ENCODE measurements at places on chromosomes 5 and 9.

DNA sequence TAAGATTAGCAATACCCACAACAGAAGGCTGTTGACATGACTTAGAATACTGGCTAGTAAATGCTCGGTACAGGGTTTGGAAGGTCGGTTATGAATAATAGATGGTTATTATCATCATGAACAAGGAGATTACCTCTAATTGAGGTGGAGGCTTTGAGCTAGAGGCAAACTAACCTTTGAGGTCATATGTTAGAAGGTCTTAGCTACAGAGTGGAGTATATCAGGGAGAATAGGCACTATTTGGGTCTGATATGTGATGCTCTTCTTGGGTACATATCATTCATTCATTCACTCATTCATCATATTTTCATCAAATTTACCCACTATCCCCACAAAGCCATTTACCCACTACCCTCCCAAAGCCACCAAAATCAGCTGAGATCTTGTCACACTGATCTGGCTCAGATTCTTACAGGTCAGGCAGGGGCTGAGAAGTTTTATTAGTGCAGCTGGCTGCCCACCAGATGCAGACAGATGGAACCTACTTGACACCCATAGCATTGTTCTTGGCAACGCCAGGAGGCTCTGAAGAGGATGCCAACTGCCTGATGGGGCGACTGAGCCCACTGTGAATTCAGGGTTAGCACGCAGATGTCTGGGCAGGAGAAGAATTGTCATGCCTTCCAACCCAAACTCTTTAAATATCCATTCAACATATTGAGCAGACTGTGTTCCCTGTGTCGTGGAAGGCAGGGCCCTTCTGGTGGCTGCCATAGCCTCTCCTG lies 90.2 kb upstream of the SH3PXD2B start:
- H3K27ac ChIP-seq, result no peak overlapping the region
- no peaks in the 10 kb centered on the region for H3K27me3 ChIP-seq
- no peak overlapping the region for H3K4me3 ChIP-seq

DNA sequence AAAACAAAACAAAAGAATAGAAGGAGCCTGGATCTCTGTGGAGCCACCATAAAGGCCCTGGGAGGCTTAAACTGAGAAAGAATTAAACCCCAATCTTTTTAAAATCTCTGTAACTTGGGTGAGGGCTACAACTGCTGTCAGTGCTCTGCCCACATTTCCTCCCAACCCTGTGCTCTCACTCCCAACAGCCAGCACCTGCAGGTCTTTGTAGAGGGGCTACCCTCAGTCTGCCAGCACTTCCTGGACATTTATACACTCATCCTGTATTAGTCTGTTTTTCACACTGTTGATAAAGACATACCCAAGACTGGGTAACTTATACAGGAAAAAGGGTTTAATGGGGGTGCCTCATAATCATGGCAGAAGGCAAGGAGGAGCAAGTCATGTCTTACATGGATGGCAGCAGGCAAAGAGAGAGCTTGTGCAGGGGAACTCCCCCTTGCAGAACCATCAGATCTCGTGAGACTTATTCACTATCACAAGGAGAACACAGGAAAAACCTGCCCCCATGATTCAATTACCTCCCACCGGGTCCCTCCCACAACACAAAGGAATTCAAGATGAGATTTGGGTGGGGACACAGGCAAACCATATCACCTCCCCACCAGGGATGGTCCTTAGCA lies 47.4 kb downstream of the SCAI start:
- H3K27me3 ChIP-seq, result no peaks in the 10 kb centered on the region
- DNase-seq, result no peak
- no peaks in the 10 kb centered on the region for H3K4me1 ChIP-seq
- no peak overlapping the region for H3K4me3 ChIP-seq
- no peak overlapping the region for H3K27ac ChIP-seq

GRCh38 chr9:26955222-26955903 lies 849 bp upstream of the IFT74 start:
- H3K4me3 ChIP-seq, result peak overlapping the region; percentile 58
- no peaks in the 10 kb centered on the region for H3K36me3 ChIP-seq
- H3K27me3 ChIP-seq, result no peaks in the 10 kb centered on the region

DNA sequence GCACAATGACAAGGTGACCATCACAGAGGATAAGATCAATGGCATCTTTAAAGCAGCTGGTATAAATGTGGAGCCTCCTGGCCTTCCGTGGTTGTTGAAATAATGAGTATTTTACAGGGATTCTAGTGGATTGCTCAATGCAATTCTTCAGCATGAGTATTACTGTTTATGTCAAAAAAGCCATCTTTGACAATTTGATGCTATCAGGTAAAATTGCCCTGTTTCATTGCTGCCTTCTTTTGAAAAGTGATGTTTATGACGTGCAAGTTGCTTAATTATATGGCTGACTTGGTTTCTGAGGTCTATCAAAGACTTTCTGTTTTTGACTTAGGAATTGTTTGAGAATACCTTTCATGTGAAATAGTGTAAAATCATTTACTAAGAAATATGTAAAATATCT lies 237.2 kb downstream of the PARP8 start:
- H3K36me3 ChIP-seq, result no peaks in the 10 kb centered on the region
- no peak overlapping the region for H3K4me3 ChIP-seq
- no peaks in the 10 kb centered on the region for H3K4me1 ChIP-seq
- no peak for DNase-seq
- no peak overlapping the region for H3K27ac ChIP-seq

GRCh38 chr5:107472620-107473064 lies 198.1 kb downstream of the EFNA5 start:
- H3K4me3 ChIP-seq, result no peak overlapping the region
- peaks cover 50% of the 10 kb centered on the region for H3K4me1 ChIP-seq
- no peaks in the 10 kb centered on the region for H3K27me3 ChIP-seq
- no peak overlapping the region for H3K27ac ChIP-seq
- DNase-seq, result no peak

- H3K4me1 ChIP-seq, result no peaks in the 10 kb centered on the region
- H3K27me3 ChIP-seq, result no peaks in the 10 kb centered on the region
- no peak overlapping the region for H3K27ac ChIP-seq
- H3K36me3 ChIP-seq, result no peaks in the 10 kb centered on the region
- no peak overlapping the region for H3K4me3 ChIP-seq
Measured at GRCh38 chr9:10661376-10661775, 48.6 kb upstream of the PTPRD start.

GRCh38 chr9:101629636-101630035 lies 34.9 kb upstream of the PPP3R2 start:
- no peak overlapping the region for H3K4me3 ChIP-seq
- H3K27ac ChIP-seq, result no peak overlapping the region
- no peaks in the 10 kb centered on the region for H3K4me1 ChIP-seq
- DNase-seq, result no peak
- no peaks in the 10 kb centered on the region for H3K36me3 ChIP-seq

DNA sequence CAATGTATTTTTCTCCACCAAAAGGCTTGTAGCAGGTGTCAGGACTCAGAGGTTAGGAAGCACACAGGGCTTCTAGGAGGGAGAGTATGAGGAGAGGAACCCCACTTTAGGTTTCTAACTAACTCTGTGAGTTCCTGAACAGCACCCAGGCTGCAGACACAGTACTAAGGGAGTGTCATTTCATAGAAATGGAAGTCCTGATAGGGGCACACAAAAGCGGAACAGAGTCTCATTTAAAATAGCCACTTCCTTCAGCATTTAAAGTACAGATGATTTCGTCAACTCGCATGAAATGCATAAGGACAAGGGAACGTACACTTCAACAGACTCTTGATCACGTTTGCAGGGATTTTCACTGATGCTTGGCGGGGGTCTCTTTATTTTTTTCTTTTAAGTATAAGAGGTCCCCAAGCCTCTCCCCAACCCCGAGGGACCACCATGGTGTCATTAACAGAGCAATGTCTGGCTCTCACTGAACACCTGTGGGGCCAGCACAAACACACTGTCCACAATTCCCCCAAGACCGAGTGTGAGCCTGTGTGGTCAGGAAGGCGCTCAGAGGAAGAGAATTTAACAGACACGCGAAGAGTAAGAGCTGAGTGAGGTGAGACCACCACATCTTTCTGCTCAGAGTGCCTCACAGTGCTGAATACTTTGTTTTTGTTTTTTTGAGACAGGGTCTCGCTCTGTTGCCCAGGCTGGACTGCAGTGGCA lies 82.3 kb downstream of the SECISBP2 start:
- no peak for DNase-seq
- H3K4me3 ChIP-seq, result no peak overlapping the region
- no peak overlapping the region for H3K27ac ChIP-seq
- H3K27me3 ChIP-seq, result no peaks in the 10 kb centered on the region
- no peaks in the 10 kb centered on the region for H3K4me1 ChIP-seq

GRCh38 chr5:83090169-83090568 lies 12.8 kb downstream of the XRCC4 start:
- no peak overlapping the region for H3K27ac ChIP-seq
- no peak for DNase-seq
- no peaks in the 10 kb centered on the region for H3K36me3 ChIP-seq
- no peaks in the 10 kb centered on the region for H3K27me3 ChIP-seq
- no peaks in the 10 kb centered on the region for H3K4me1 ChIP-seq
- H3K4me3 ChIP-seq, result no peak overlapping the region

GRCh38 chr9:29999645-30000044 lies 2384.8 kb upstream of the ACO1 start:
- H3K4me3 ChIP-seq, result no peak overlapping the region
- DNase-seq, result no peak
- no peaks in the 10 kb centered on the region for H3K4me1 ChIP-seq

DNA sequence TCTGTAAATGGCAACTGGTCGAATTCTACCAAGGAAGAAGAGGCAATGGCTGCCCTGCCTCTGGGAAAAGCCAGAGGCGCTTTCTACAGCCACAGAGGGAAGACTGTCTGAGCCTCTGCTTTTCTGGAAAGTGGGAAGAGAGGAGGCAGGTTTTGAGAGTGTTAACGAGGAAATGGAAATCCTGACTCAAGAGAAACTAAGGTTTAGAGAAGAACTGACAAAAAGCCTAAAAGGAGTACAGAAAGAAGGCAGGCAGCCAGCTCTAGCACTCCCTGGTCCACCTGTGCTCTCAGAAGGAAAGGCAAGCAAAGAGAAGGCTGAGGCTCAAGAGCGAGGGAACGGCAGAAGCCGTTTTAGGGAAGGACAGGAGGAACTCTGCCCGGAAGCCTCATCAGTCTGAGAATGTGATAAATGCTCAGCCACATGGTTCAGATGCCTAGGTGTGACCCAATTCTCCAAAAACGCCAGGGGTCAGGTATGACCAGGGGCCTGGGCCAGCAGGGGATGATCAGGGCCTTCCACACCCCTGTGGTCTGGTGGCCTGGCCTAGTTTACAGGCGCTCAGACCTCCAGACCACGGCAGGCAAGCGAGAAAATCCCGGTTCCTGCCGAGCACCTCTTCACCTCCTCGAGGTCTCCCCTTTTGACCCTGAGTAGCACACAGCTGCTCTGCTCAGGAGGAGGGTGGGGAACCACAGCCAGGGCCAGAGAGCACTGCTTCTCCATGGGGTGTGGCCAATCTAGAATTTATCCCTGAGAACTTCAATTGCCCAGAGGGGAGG lies 79.9 kb upstream of the FBXW11 start:
- no peak overlapping the region for H3K4me3 ChIP-seq
- H3K27ac ChIP-seq, result no peak overlapping the region
- H3K4me1 ChIP-seq, result no peaks in the 10 kb centered on the region
- no peaks in the 10 kb centered on the region for H3K27me3 ChIP-seq
- H3K36me3 ChIP-seq, result no peaks in the 10 kb centered on the region
- DNase-seq, result no peak

GRCh38 chr5:87081511-87082372 lies 185.9 kb upstream of the RASA1 start:
- H3K27ac ChIP-seq, result no peak overlapping the region
- H3K27me3 ChIP-seq, result no peaks in the 10 kb centered on the region
- no peak overlapping the region for H3K4me3 ChIP-seq
- DNase-seq, result no peak
- H3K4me1 ChIP-seq, result no peaks in the 10 kb centered on the region
- no peaks in the 10 kb centered on the region for H3K36me3 ChIP-seq

DNA sequence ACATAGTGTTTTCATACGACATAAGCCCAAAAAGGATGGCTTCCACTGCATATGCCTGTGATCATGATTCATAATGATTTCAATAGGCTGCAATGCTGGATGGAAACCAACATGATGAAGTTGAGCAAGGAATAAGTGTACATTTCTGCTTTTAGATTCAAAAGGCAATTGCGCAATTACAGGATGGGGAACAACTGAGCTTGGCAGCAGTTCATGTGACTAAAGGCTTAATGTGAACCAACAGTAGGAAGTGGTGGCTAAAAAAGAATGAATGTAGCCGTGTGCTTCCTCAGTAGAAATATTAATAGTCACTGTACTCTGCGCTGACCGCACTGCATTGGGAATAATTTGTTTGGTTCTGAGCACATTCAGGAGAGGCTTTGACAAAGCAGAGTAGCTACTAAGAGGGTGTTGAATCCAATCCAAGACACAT lies 51.2 kb downstream of the SLC1A3 start:
- H3K27ac ChIP-seq, result no peak overlapping the region
- no peaks in the 10 kb centered on the region for H3K36me3 ChIP-seq
- H3K4me3 ChIP-seq, result no peak overlapping the region
- no peaks in the 10 kb centered on the region for H3K27me3 ChIP-seq
- peaks cover 40% of the 10 kb centered on the region for H3K4me1 ChIP-seq
- no peak for DNase-seq

- no peak for DNase-seq
- no peak overlapping the region for H3K4me3 ChIP-seq
- no peaks in the 10 kb centered on the region for H3K27me3 ChIP-seq
- H3K27ac ChIP-seq, result no peak overlapping the region
Measured at GRCh38 chr5:176901260-176902101, 2.3 kb upstream of the HK3 start.

- H3K27me3 ChIP-seq, result no peaks in the 10 kb centered on the region
- H3K27ac ChIP-seq, result no peak overlapping the region
- H3K4me1 ChIP-seq, result no peaks in the 10 kb centered on the region
- H3K36me3 ChIP-seq, result no peaks in the 10 kb centered on the region
- no peak for DNase-seq
Measured at GRCh38 chr5:154393850-154394249, 51.9 kb upstream of the SAP30L start.

DNA sequence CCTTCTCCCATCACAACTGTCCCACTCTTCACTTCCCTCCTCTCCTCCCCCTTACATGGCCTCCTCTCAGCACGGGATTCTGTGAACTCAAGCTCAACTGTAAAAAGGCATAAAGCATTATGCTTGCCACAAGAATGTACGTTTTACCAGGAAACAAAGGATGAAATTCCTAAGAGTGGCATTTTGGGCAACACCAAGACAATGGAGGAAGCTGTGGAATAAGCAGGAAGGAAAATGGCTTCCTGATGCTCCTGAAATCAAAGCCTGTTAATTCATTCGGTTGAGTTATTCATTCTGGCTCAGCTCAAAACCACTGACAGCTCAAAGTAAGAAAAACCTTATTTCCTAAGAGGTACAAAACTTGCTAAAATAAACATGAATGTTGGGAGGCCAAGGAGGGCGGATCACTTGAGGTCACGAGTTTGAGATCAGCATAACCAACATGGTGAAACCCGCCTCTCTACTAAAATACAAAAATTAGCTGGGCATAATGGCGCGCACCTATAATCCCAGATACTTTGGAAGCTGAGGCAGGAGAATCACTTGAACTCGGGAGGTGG lies 40.8 kb upstream of the DMRT1 start:
- no peak for DNase-seq
- peaks cover 15% of the 10 kb centered on the region for H3K4me1 ChIP-seq
- H3K36me3 ChIP-seq, result no peaks in the 10 kb centered on the region
- H3K27me3 ChIP-seq, result no peaks in the 10 kb centered on the region
- no peak overlapping the region for H3K4me3 ChIP-seq

GRCh38 chr5:92977846-92978540 lies 603.0 kb downstream of the NR2F1-AS1 start:
- H3K4me3 ChIP-seq, result no peak overlapping the region
- no peak for DNase-seq
- no peaks in the 10 kb centered on the region for H3K36me3 ChIP-seq

All from vagina (tissue), 2 donors.